Renal cortex interstitium (tissue), 15 donors: ENCODE measurements at places on chromosomes 6 and 20. TPM values are rescaled to one million over a fixed set of nuclear protein-coding genes. Genes with fewer than 3 reads are reported as not detected.

The DAAM2 gene
- polyA plus RNA-seq, result 30.6 TPM

The STX11 gene
- polyA plus RNA-seq, result 0.95 TPM

The ARHGAP40 gene
- polyA plus RNA-seq, result 0.39 TPM

The SLC22A16 gene
- polyA plus RNA-seq, result 0.33 TPM

The LY6G6D gene
- polyA plus RNA-seq, result 0.20 TPM

DNA sequence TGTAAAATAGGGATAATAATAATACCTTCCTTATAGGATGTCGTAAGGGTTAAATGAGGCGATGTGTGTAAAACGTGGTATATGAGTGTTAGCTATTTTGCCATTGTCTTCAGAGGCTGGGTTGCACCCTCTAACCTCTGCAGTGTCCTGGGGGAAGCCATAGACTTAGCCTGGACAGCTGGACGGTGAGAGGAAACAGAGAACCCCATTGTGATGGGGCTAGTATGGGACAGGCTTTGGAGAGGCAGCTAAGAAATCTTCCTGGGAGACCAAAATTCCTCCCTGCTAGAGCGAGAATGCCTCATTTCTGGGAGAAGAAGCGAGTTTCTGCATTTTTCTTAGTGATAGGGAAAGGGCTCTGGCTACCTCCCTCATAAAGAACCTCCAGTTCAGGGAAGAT is 22.8 kb downstream of the KCNB1 start:
- no peak for DNase-seq

DNA sequence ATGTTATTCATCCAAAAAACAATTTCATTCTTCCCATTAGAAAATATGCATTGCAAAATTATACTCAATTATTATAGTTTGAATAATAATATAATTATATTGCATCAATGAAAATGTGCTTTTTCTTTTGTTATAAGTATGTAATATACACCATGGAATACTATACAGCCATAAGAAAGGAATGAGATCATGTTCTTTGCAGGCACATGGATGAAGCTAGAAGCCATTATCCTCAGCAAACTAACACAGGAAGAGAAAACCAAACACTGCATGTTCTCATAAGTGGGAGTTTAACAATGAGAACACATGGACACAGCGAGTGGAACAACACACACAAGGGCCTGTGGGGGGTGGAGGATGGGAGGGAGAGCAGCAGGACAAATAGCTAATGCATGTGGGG is 2.1 kb upstream of the NKAPL start:
- DNase-seq, result no peak

- peak; percentile 46 for DNase-seq
These were observed 1211.1 kb upstream of the GJE1 start for GRCh38 chr6:140921366-140922226.

DNA sequence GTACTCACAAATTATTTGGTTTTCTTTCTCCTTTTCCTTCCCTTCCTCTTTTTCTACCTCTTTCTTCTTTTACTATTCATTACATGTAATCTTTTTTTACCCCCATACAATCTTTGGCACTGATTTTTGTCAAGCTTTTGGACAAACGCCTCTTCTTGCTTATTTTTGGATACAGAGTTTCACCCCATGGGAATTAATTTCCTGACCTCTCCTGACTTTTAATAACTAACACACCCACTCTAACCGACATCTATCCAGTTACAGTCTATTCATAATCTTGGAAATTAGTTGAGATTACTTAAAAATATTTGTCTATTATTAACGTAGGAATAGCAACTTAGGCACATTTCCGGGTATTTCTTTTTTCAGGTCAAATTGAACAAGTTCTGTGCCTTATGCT is 101.2 kb downstream of the HDGFL1 start:
- DNase-seq, result no peak

- no peak for DNase-seq
These were observed 80.6 kb upstream of the PREP start for GRCh38 chr6:105483492-105483891.

GRCh38 chr6:138550346-138550767 is 51.1 kb upstream of the NHSL1 start:
- DNase-seq, result no peak

GRCh38 chr20:17641520-17641964 is 40.5 kb downstream of the RRBP1 start:
- no peak for DNase-seq

DNA sequence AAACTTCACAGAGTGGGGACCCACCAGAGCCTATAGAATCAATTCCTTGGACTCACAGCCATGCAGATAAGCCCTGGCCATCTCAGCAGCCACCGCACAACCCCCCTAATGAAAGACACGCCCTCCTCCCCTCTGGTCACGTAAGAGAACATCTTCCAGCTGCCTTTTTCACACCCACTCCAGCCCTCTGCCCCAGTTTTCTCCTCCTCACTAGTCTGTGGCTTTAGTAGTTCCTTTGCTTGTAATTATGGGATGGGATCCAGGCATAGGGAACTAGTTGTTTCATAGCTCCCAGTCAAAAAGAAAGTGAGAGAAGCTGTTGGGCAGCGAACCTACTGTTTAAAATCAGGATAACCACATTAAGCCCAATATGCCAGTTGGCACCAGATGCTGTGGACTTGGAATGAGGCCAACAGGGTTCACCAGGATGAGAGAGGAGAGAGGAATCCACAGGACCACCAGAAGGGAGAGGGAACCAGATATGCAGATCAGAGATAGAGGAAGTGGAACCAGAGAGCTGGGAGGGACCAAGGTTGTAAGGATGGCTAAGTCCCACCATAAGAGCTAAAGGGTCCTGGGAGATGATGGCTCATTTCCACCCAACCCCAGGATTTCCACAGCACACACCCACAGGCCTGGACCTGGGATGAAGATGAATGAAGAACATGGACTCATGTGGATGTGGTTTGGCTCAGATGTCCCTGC is 9.0 kb upstream of the BTN3A1 start:
- DNase-seq, result no peak
